ENCODE measurements at places on chromosomes 5 and 9.

GRCh38 chr5:320524-321229 is 837 bp upstream of the AHRR start:
- no peak for DNase-seq

- DNase-seq: peak; percentile 13
Measured at GRCh38 chr9:134625361-134626068, 16.1 kb upstream of the COL5A1 start.

- DNase-seq: no peak
Measured at GRCh38 chr5:34603378-34603777, 52.8 kb upstream of the RAI14 start.

GRCh38 chr9:74369844-74370243 is 127.3 kb upstream of the RORB start:
- DNase-seq: no peak

DNA sequence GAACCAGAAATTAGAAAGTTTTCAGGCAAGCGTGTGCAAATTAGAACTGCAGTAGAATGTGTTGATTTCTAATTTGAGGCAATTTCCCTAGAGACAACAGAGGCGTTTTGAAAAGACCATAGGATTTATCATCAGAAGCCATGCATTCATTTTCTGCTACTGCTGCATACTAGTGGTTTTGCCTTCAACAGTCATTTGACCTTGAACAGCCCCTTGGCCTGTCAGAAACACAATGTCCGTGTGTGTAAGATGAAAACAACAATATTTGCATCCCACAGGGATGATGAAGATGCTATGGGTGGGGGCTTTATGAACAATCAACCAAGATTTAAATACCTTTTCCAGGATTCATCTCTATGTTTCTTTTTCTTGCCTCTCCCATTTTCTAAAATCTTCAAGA is 73.7 kb downstream of the PDE4D start:
- DNase-seq: no peak
